Mesendoderm (in vitro differentiated cells): ENCODE measurements at places on chromosomes 16 and 17.

DNA sequence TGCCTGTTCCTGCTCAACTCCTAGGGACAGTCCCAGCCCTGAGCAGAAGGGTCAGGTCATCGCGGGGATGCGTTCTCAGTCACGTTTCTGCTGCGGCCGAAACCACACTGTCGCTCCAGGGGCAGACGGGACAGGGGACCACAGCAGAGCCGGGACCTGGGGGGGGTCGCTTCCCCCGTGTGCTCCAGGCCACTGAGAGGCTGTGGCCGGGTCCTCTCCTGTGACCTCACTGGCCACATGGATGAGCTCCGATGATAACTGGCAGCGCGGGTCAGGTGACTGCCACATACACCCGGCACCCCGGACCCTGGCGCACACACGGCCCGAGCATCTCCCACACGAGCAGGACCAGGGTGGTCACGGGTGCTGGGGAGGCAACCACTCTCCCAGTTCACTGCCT lies 12.8 kb downstream of the GNPTG start:
- no peak for DNase-seq

DNA sequence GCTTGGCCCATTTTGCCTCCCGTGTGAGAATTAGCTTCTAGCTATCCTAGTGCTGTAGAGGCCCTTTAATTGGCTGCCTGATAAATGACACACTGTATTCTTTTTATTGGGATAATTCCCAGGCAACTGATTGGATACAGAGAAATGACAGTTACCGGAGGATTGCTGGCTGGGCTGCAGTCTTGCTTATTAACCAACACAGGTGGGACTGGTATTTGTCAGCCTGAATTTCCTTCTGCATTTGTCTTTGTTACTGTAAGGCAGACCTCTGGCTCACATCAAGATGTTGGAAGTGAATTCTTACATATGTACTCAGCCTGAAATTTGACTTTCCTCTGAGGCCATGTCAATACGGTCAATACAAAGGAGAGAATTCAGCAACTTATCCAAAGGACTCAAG lies 650.8 kb upstream of the SOX9 start:
- DNase-seq: no peak

- no peak for DNase-seq
These were observed 5.3 kb downstream of the MYCBPAP start for GRCh38 chr17:50513495-50513894.

DNA sequence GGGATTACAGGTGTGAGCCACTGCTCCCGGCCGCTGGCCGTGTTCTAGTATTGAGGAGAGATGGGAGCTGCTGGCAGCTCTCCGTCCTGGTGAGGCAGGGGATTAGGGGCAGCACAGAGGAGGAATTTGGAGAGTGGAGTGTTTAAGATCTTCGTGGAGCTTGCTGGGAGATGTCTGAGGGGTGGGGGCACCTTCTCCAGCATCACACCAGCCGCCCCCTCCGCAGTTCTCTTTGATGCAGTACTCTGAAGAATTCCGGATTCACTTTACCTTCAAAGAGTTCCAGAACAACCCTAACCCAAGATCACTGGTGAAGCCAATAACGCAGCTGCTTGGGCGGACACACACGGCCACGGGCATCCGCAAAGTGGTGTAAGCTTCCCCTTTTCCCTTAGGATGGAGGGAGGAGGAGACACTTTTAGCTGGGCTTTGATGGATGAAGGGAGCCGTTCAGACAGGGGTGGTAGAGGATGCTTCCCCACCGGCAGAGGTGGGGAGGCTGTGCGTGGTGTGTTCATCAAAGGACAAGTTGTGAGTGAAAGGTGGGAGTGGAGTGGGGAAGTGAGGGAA lies 11.9 kb downstream of the ITGAM start:
- no peak for DNase-seq

DNA sequence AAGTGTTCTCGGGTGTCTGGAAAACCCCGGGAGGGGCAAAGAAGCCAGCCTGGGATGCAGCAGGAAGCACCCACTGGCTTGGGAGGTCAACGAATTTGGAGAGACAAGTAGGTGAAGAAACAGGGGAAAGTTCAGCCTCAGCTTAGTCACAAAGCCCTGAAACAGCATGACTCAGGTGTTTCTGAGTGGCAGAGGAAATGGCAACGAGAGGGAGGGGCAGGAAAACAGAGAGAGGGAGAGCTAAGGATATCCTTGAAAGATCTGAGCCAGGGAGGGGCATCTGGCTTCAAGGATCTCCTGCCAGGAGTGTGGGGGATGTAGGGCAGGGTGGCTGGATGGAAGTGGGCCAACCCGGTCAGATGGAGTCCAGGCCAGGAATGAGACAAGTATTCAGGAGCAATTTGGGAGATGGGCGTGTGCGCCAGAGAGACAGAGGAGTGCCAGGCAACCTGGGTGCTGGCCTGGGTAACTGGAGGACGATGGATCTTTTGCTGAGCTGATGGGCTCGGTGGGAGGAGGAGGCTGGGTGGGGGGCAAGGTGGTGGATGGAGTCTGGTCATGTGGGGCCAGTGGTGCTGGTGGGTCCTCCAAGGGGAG lies 27.2 kb downstream of the ABCC3 start:
- DNase-seq: peak; percentile 97

DNA sequence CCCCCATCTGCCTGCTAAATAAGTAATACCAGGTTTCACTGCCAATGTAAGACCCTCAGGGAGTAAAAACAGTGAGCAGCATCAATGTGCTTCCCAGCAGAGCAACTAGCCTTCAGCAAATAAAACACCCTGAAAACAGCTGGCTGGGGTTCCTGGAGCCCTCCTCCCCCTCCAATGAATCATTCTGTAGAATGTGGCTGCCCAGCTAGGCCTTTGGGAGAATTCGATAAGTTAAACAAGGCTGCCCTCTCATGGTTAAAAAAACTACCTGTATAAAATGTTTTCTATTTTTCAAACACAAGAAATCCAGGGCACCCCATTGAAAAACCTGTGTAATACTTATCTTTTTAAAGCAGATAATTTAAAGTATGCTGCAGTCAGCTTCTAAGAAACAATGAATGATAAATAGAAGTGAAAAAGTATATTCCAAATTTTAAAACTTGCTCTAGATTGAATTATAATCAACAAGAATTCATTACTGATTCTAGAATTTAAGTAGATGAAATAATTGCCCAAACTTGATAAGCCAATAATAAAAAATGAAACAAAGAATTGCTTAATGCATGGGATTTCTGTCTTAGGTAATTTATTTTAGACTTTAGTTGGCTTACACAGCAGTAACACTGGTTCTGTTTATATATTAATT lies 9.4 kb upstream of the TOM1L1 start:
- peak; percentile 80 for DNase-seq

- DNase-seq: no peak
These were observed 241.3 kb downstream of the RBFOX3 start for GRCh38 chr17:79369532-79369931.

GRCh38 chr17:1413281-1413791 lies 13.3 kb upstream of the YWHAE start:
- no peak for DNase-seq

GRCh38 chr17:30819971-30820705 lies 4.4 kb downstream of the CRLF3 start:
- DNase-seq: no peak

- no peak for DNase-seq
These were observed 2.9 kb upstream of the ABCA6 start for GRCh38 chr17:69144331-69145255.

DNA sequence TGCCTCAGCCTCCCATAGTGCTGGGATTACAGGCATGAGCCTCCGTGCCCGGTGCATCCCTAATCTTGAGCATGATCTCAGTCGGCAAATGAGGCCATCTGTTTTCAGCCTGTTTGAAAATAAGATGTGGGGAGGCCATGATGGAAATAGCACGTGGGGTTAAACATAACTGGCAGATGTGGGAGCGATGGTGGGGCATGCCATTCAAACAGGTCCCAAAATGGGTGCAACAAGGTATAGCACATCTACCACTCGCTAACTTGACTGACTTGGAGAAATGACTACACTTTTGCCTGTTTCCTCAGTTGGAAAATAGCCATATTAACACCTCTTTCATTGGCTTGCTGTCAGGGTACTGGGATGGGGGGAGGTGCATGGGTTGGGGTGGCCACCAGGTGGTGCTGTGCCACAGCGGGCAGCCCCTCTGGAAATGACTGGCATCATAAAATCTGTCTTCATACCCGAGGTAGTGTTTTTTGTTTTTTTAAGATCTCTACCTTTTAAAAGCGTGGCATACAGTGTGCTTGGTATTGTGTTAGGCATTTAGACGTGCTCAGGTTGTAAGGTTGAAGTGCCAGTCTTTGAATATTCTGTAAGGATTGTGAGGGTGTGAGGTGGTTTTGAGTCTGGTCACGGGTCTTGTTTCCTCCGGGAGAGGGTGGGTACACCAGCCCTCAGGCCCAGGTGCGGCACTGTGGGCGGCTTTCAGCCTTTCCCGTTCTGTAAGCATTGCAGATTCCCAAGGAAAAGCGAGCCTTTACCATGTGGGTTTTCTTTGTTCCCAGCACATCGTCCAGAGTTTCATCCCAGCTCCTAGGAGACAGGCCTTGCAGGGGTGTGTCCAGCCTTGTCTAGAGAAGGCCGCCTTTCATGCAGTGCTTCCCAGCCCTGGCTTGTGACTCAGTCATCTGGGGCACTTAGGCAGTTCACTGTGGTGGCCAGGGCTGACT lies 2.9 kb upstream of the TTYH2 start:
- peak; percentile 71 for DNase-seq
